Fibroblast of skin of left biceps (primary cell): ENCODE measurements at places on chromosomes 5 and 9.

GRCh38 chr5:8682381-8682780, 813.4 kb downstream of the MTRR start:
- no peak for DNase-seq

GRCh38 chr9:110768886-110769285, 100.3 kb downstream of the MUSK start:
- no peak for DNase-seq

GRCh38 chr5:167295681-167296005, 995.8 kb upstream of the WWC1 start:
- DNase-seq, result no peak

DNA sequence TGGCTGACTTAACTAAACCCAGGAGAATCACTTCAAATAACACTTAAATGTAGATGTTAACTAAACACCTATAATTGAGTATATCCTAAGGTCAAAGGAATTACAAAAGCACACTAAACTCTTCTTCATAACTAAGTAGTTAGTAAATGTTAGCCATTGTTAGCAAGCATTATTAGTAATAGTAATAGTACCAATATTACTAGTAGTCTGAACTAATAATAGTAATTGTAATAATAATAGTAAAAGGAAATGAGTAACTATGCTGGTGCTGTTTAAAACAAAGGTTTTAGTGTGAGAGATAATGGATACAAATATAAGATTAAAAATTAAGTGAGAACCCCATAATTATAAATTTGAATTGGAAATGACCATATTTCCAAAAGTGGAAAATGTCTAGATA, 641.9 kb upstream of the RORB start:
- DNase-seq, result no peak

DNA sequence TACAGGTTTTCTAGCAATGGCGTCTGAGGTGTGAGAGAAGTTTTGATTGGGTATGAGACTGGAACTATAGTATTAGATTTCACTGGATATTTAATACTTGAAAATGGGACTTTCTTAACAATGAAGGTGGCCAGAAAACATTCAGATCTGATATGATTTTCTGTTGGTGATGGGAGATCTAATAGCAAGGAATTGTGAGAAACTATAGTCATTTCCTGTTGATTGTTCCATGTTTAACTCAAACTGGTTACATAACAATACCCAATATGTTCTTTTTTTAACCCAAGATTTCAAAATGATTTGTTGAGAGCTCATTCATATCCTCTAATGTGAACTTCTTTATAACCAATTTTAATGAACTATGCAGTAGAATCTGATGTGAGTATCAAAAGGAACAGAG, 793.2 kb upstream of the RGMB start:
- DNase-seq, result no peak

- DNase-seq, result no peak
Observed at GRCh38 chr9:131590907-131591844, 45.9 kb downstream of the PRRT1B start.

- no peak for DNase-seq
Observed at GRCh38 chr5:22051881-22052280, 801.3 kb downstream of the CDH12 start.

DNA sequence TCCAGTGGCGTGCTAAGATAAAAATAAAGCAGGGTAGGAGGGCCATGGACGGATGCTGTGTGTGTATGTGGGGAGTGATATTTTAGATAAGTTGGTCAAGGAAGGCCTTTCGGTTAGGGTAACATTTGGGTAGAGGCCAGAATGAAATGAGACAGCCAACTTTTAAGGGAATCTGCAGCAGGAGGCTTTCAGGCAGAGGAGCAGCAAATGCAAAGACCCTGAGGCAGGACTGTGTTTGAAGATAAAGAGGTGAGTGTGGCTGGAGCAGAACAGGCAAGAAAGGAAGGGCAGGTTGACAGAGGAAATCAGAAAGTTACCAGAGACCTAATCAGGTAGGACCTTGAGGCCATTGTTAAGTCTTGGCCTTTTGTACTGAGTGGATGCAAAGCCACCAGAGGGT, 106.2 kb downstream of the MAST4 start:
- DNase-seq, result no peak

GRCh38 chr9:137227054-137227852, at the start of gene RNF224:
Gene RNF224, plus strand, starts transcription at chr9:137227502. Its CDS starts 834 bp downstream, at chr9:137228336.
- DNase-seq, result no peak

DNA sequence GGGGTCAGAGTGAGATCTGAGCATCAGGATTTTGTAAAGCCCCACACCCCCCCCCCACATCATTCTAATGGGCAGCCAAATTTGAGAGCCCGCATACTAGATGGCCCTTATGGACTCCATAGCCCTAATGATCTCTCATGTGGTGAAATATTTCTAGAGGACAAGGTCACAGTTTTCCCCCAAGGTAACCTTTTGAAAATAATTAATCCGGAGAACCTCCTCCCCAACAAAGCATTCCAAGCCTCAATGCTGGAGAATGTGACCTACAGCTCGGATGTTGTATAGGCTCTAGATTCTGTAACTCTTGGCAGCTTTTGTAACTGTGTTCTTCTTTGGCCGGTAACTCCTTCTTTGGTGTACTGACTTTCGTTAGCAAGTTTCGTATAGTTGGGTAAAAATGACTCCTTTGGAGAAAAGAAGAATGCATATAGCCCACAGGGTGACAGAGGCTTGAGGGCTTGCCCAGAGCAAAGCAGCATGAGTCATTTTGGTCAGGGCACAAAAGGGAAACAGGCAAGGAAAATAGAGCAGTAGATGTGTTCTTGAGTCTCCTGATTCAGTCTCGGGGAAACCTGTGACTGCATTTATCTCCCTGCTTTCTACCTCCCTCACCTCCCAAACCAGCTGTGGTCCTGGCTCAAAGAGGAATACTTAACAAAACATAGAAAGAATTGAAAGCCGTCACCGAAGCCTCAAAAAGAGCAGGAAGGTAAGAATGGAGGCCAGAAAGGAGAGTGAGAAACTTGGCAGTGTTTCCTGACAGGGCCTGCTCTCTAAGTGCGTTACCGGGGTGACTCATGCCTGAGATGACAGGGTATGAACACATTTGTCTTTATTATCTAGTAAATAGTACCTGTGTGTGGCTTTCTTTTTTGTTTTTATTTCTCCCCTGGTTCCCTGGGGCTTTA, 6.6 kb upstream of the XPA start:
- DNase-seq, result no peak

DNA sequence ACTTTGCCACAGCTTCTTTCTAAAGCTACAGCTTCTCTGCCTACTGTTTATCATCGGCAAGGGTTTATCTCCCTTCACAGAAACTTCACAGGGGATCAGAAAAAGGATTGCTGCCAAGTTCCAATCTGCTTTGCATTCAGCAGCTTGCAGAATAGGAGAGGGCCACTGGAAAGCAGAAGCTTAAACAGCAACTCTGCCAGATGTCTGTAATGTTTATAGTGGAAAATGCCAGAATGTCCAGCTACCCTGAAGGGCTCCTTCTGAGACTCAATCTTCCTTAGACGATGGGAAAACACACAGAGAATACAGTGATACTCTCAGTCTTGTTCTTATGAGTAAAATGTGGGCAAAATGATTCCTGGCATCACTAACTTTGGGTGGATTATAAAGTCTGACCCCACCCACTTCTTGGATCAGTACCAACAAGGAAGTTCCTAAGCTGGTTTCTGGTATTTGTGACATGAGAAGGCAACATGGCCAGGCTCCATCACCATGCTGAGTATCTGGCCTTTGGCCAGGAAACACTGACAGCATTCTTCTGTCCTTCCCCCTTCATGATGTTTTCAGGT, 19.0 kb downstream of the STOM start:
- DNase-seq, result peak; percentile 82

- no peak for DNase-seq
Observed at GRCh38 chr5:76495870-76496269, 92.8 kb downstream of the IQGAP2 start.

DNA sequence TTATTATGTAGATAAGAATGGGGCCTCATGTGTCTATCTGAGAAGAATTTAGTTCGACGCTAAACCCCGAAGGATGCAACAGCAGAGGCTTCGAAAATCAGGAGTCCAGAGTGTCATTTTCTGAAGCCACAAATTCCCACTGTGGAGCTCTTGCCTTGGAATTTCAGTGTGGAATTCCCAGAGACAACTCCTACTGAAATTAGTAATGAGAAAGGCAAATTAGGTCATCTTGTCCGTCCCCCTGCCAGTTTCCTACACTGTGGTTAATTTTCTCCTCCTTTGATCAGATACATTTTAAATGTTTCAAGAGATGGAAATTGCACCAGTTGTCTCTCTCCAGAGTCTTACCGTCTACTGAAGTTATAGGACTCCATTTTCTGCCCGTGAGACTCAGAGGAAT, 633.6 kb downstream of the BNC2 start:
- DNase-seq, result peak; percentile 75

DNA sequence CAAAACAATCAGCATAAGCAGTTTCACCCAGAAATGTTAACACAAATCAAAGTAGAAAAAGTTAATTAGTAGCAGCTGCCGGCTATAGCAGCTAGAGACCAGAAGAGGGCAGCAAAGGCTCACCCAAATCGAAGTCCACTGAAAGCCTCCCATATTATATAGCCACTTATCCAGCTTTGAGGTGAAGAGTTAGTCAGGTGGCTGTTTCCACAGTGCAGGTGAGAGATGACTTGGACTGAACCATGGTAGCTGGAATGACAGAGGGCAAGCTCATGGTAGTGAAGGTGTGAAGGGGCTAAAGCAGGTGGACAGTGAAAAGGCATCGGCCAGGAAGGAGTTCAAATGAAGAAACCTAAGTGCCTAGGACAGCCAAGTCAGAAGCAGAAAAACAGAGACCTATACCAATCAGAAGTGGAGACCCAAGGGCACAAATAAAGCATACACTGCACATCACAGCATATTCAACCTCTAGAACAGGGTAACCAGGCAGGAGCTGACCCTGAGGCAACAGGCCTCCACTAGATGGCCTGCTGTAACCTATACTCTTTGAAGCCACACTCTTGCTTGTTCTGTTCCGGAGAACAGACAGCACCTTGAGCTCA, 7.2 kb upstream of the RNF38 start:
- peak; percentile 21 for DNase-seq

DNA sequence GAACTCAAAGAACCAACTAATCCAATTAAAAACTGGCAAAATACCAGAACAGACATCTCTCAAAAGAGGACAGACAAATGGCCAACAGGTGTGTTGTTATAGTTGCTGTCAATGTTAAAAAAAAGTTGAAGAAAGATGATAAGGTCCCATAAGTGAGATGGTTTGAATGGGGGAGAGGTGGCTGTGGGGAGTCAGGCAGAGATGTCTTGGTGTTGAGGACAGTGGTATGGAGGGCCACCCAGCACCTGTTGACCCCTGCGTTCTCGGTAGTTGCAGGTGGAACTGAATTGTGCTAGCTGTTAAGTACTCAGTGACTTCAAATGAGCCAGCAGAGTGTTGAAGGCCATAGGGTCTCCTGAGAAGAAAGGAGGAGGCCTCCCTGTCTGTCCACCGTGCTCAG, 55.9 kb upstream of the PITX1 start:
- no peak for DNase-seq

- DNase-seq, result no peak
Observed at GRCh38 chr5:111697215-111697614, 59.8 kb downstream of the NREP start.

GRCh38 chr9:126431077-126431742, 104.6 kb downstream of the MVB12B start:
- DNase-seq, result no peak

- no peak for DNase-seq
Observed at GRCh38 chr5:157571357-157571827, 4.2 kb downstream of the ADAM19 start.

DNA sequence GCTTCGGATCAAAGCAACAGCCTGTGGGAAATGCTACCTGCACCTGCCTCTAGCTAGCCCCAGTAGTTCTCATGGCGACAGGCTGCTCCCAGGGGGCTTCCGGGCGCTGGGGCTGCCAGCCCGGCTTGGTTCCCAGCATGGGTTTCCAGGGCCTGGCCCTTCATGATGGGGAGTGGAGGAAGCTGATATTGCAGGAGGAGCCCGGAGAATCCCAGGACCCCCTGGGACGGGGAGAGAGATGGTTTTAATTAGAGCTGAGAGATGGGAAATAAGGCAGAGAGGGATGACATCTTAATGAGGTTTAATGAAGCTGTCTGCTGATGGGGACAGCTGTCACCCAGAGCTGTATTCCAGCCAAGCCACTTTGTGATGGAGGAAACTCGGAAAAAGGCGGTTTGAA, 78.6 kb downstream of the CFAP77 start:
- no peak for DNase-seq

DNA sequence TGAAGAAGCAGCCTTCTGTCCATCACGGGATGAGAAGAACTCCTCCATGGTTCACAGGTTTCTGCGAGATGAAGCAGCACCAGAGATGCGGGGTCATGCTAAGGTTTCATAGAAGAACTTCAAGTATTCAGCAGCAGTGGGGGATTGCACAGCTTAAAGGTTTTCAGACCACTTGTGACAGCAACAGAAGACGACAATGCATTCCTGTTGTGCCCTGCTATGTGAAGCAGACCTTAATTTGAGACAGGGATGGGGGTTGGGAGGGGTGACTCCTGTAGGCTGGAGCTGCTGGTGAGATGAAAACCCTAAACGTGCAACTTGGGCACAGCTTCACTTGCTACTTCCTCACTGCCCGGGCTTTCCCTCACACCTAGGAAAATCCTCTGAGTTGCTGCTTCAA, 256.0 kb downstream of the SLIT3 start:
- no peak for DNase-seq

- DNase-seq, result no peak
Observed at GRCh38 chr9:79759460-79759859, 187.7 kb downstream of the TLE4 start.

- DNase-seq, result no peak
Observed at GRCh38 chr9:105959531-105959930, 265.2 kb downstream of the TMEM38B start.

GRCh38 chr5:170630711-170631141, 126.9 kb downstream of the KCNIP1 start:
- no peak for DNase-seq

DNA sequence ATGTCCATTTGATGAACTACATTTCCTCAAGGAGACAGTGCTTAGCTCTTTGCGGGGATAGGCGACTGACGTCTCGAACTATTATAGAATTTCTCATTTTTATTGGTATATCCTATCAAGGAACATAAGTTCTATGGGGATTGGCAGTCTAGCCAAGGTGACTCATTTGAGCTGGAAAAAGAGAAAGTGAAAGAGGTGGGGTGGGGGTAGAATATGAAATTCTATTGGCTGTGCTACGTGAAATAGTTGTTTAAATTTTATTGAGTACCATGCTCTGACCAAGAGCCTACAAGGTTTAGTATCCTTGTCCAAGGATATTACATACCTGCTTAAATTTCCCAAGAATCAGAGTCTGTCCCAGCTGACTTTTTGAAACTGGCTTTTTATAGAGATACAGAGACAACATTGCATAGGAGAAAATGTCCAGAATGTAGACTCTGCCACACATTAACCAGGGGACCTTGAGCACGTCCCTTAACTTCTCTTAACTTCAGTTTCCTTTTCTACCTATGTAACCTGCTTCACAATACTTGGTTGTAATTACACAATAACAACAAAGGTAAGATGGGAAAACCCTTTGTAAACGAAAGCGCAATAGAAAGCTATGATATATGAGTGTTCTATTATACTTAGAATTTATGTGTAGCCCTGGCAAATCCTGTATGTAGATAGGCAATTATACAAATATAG, 226.4 kb upstream of the WWC1 start:
- no peak for DNase-seq

- no peak for DNase-seq
Observed at GRCh38 chr5:56406838-56407237, 173.7 kb upstream of the ANKRD55 start.
